GF-D8 (cell line): ENCODE measurements at places on chromosomes 13 and 19.

DNA sequence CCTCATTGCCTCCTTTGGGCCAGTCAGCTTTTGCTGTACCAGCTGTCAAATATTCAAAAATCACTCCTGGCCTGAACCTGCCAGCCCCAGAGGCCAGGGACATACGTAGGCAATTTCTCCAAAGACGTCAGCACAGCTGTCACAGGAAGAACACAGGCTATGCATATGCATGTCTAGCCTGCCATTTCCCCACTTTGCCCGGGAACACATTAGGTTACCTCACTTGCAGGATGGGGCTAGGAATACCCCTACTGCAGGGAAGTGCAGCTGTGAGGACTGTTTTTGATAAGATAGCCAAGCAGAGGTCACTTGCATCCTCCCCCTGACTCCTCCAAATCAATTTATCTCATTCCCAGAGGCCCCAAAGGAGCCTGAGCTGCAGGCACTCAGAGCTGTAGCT is 2.8 kb downstream of the ZNF667 start:
- DNase-seq = no peak

- DNase-seq = no peak
Observed at GRCh38 chr19:7149956-7150705, 80.6 kb downstream of the ZNF557 start.

DNA sequence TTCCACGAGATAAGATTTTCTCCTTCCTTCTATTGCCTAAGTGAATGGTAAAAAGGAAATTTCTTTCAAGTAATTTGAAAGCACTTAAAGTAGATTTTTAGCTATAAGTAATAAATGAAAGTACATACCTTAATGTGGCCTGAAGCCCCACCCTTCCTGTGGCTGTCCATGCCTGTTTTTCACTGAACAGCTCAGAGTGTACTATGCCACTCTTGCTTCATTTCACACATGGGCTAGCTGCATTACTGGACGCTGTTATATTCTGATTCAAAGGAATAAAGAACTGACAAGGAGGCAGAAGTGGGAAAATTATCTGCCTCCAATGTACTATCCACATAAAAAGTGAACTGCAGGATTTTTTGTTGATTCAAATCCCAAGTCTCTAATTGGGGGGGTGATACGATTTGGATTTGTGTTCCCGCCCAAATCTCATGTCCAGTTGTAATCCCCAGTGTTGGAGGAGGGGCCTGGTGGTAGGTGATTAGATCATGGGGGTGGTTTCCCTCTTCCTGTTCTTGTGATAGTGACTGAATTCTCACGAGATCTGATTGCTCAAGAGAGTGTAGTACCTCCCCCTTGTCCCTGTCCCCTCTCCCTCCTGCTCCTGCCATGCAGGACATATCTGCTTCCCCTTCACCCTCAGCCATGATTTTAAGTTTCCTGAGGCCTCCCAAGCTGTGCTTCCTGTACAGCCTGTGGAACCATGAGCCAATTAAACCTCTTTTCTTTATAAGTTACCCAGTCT is 154.7 kb upstream of the SGCG start:
- no peak for DNase-seq

GRCh38 chr13:97344265-97345175 is 89.4 kb upstream of the RAP2A start:
- no peak for DNase-seq

GRCh38 chr13:112791663-112792440 is 102.0 kb downstream of the ATP11A start:
- no peak for DNase-seq

DNA sequence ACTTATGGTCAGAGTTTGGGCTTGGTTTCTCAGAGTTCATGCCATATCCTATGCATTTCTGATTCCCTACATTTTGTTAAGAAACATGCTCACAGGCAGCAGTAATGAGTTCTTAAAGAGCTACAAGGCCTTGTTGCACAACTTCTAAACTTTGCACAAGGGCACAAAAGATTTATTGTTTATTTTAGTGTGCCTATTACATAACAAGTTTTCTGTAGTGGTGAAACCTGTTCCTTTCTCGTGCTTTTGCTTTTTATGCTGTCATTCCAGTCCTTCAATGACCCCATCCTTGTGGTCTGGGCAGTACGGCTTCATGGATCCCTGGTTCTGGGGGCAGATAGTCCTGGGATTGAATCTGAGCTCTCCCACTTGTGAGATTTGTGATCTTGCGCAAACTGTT is 17.8 kb downstream of the ZNF507 start:
- DNase-seq = no peak

- peak; percentile 83 for DNase-seq
Observed at GRCh38 chr19:55062735-55063491, at the start of gene RDH13. TSS of gene RDH13 (minus strand) at chr19:55063148. CDS start at chr19:55063032, 116 bp downstream.

- no peak for DNase-seq
Observed at GRCh38 chr13:47100214-47100853, 203.5 kb upstream of the HTR2A start.

DNA sequence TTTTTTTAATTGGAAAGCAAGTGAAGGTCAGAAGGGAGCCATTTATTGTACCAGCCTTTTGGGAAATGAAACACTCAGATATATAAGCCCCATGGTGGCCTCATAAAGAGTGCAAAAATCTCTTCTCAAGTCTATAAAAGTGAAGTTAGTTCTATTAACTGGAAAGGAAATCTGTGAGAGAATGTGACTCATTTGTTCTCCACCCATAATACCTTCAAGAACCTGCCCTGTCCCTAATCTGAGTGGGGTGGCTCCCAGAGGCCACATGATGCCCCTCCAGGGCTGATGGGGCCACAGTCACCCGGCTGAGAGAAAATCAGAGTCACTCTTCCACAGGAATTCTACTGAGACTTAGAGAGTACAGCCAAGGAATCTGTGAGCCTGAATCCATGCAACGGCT is 65.8 kb upstream of the SERP2 start:
- DNase-seq = no peak

- DNase-seq = no peak
Observed at GRCh38 chr19:32669310-32669709, 5.7 kb downstream of the ANKRD27 start.

GRCh38 chr19:41000310-41000737 is 9.2 kb downstream of the CYP2B6 start:
- no peak for DNase-seq

DNA sequence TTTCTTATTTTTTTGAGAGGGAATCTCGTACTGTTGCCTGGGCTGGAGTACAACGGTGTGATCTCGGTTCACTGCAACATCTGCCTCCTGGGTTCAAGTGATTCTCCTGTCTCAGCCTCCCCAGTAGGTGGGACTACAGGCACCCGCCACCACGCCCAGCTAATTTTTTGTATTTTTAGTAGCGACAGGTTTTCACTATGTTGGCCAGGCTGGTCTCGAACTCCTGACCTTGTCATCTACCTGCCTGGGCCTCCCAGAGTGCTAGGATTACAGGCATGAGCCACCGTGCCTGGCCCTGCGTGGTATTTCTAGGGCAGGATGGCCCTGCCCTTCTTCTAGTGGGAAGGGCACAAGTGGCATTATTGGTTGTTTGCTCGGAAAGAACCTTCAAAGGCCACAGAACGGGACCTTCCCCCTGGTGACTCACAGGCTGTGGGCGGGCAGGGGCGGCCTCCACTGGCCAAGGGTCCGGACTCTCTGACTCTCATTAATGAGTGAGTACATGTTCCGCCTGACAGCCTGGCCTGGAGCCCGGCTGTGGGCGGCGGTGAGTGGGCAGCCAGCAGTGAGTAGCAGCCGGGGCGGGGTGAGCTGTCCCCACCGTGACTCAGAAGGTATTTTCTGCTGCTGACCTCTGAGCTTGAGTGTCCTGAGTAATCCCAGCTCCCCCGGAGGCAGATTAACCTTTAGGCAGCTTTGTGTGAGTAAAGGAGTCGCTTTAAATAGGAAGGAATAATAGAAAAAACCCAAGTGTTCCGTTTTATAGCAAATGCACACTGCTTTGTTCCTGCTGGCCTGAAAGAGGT is 5.1 kb downstream of the DOT1L start:
- peak; percentile 63 for DNase-seq

- DNase-seq = no peak
Observed at GRCh38 chr19:41161903-41162302, 31.1 kb upstream of the CYP2S1 start.

DNA sequence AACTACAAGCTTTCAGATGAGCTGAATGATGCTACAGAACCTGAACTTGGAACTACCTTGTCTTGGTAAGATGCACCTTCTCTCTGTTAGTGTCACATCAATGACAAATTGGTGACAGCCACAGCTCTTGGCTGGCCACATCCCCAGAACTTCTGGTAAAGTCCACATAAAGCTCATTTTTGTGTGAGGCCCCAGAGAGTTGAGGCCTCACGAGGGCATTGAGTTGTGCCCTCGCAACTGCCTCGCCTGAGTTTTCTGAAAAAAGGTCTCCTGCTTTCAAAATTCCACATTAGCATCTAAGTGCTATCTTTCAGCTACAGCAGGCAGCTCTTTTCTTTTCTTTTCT is 42.6 kb downstream of the MRPL57 start:
- peak; percentile 90 for DNase-seq

DNA sequence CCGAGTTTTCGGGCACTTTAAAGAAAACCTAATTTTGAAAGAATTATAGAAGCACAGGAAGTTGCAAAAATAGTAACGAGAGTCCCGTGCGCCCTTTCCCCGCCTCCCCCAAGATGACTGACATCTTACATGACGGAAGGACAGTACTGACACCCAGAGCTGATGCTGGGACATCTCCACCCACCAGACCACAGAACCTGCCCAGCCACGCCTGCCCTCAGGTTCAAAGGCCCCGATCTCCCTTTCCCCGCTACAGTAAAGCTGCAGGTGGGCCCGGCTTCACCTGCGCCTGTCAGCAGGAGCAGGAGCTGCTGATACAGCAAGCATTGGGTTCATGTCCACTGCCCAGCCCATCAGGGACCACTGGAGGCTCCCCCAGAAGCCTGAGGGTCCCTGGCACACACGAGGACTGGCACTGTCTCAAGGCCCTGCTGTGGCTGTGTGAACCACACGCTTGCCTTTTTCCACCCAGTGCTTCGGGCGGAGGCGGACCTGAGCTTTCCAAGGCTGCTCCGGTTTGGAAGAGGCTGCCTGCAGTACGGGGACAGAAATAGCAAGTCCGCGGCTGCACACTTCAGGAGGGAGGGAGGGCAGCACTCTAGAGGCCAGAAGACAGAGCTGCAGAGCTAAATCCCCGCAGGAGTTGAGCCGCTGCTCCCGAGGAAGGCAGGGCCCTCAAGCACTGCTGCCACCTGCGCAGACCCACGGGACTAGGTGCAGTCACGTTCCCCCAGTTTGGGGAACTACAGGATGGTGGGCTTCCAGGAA is 8.7 kb downstream of the MAP2K2 start:
- DNase-seq = no peak

DNA sequence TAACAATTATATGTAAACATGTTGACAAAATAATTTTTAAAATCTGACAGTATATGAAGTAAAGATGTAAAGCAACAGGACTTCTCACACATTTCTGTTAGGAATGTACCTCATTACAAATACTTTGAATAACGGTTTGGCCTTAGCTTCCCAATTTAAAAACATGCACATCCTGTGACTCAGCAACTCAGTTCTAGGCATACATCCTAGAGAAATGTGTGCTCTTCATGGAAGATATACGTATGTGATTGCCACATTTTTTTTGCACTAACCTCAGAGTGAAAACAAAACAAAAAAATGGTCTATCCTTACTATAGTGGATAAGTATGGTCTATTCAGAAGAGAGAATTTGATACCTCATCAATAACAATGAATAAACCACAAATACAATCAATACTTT is 314.6 kb downstream of the LIG4 start:
- no peak for DNase-seq

DNA sequence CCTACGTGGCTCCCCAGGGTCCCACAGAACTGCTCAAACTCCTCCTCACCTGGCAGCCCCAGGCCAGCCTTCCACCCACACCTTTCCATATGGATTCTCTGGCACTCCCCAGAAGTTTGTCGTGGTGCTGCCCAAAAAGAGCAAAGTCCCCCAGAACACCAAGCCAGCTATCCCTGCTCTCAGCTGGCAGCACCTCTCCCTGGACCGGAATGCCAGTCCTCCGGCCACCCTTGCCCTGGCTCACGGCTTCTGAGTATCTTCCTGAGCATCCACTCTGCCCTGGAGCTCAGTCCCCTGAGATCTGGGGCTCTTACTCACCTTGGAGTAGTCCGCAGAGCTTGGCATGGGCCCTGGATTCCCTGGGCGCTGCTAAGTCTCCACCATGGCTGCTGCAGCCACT is 166.5 kb upstream of the ZNF507 start:
- DNase-seq = no peak

- peak; percentile 20 for DNase-seq
Observed at GRCh38 chr13:112892426-112893206, 76.4 kb upstream of the MCF2L start.

DNA sequence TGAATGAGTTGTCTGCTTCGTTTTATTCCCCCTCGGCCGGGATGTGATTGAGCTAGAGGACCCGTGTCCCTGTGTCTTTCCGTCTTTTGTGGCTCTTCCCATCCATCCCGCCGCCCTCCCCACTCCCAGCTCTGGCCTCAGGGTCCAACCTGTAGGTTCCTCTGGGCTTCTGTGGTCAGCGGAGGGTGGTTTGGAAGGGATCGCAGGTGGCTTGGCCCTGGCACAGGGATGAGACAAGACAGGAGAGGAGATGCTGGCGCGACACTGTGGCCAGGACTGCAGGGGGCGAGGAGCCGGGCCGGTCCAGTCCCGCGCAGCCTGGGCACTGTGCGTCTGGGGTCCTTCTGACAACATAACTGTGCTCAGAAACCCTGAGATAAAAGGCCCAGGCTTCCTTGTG is 2.0 kb downstream of the EVI5L start:
- DNase-seq = no peak

DNA sequence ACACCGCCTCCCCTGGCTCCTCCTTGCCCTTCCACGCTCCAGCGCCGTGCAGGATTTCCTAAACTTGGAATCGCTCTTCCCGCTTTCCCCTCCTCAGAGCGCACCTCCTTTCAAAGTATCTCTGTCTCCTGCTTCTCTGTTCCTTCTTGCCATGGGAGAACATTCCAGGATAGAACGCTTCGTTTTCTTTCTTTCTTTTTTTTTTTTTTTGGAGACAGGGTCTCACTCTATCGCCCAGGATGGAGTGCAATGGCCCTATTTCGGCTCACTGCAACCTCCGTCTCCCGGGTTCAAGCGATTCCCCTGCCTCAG is 574 bp upstream of the XPO4 start:
- DNase-seq = no peak

GRCh38 chr13:100125946-100126345 is 37.1 kb downstream of the PCCA start:
- no peak for DNase-seq

DNA sequence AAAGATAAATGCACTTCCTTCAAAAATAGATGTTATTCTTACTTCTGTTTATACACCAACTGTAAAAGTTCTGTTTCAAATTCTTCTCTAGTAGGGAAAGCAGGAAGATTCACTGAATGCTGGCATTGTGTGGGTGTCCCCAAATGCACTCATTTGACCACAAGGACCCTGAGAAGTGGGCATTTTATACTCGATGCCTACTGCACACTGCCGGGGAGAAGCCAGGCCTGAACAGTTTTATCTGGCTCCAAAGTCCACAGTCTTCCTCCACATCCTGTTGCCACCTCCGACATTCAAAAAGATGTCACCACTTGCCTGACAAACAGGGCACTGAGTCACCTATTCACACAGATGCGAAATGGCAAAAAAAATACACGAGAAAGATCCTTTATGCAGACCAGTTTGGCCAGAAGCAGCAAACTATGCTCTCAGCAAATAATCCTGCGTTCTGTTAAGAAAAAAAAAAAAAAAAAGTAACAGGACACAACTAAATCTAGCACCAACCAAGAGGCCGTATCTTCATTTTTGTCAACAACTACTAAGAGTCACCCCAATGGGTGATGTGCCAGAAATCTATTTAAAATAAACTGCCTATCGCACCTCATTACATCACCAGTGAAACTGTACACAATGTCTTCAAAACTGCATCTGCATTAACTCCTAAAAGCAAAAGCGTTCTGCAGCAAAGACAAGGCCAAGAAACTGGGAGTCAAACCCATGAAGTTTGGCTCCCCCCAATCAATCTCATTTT is 6.2 kb downstream of the ZC3H4 start:
- DNase-seq = peak; percentile 51
